Stimulated activated CD8-positive, alpha-beta memory T cell treated with anti-CD3 and anti-CD28 coated beads, Interleukin-15, amount 100 ng/mL, for 4 hours (primary cell): ENCODE measurements at places on chromosomes 6 and 20.

DNA sequence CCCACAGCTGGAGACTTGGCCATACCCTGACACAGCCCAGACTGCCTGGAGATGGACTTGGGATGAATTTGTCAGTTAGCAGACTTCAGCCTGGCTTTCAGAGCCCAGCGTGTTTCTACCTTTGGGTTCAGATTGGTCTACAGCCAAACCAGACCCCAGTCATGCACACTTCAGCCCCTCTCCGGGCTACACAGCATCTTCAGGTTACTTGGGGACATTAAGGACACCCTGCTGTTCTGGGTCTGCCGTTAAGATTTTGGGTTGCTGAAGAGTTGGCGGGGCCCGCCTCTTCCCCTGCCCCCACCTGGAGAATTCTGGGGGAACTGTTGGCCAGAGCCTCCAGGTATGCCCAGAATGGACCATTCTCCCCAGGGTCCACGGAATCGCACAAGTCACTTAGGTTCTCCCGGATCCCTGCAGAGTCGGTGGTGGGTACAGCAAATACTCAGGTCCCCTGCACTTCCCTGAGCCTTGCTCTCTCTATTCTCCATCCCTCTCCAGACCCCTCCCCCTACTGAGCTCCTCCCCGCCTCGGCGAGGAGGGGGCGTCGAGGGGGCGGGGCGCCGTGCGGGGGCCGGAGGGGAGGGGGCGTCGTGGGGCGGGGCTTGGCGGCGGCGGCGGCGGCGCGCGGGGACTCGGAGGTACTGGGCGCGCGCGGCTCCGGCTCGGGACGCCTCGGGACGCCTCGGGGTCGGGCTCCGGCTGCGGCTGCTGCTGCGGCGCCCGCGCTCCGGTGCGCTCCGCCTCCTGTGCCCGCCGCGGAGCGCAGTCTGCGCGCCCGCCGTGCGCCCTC is at the start of gene PTK7:
TSS of gene PTK7 (plus strand) at position 645 of the 794 bp plus-strand sequence. CDS start 175 bp downstream, outside the sequence.
- DNase-seq = no peak

- no peak for DNase-seq
These were observed 4.5 kb upstream of the RAB44 start for GRCh38 chr6:36692861-36693702.

DNA sequence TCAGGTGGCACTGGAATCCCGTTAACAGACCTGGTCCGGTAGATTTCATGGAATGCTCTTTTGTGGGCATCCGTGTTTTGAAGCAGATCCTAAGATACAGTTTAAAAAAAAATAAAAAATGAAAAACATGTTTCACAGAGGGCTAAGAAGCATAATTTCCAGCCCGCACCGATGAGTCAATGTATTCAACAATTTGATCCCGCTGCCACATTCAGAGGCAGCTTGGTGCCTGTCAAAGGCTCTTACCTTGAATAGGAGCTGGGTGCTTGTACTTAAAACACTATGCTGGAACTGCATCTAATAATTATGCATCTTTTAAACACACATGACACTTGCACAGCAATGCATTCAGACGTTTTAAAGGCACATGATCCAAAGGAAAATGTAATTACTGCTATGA is 164.8 kb downstream of the SYNE1 start:
- no peak for DNase-seq

DNA sequence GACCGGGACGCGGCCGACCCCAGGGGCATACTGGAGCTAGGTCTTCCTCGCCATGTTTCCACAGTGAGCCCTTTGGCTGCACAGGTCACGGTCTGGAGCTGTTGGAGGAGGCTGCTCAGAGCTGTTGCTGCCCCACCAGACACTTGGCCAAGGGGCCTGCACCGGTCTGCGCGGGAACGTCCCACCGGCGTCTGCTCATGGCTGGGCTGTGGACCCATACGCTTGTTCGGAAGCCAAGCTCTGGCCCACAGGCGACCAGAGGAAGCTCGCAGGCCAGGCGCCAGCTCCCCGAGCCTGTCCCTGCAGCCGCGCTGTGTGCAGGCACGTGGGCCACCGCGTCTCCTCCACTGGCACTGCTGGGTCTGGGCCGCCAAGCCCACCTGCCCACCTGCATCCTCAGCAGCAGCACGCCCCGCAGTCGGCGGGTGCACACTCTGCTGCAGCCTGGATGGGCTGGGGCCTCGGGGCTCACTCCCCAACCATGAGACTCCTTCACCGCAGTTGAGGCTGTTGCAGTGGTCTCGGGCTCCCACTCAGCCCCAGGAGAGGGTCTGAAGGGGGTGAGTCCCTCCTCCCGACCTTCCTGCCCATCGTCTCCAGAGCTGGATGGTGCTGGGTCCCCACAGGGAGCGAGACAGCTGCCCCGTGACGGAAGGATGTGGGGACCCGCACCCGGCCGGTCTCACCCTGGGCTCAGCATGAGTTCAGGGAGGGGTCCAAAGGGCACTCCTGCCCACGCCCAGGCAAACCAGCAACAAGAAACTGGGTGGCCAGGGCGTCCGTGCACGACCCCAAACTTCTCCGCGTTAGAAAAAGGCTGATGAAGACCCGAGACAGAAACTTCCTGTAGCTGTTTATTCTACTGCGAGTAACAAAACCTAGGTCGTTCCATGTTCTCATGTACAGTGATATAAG is 15.5 kb upstream of the TCFL5 start:
- DNase-seq = no peak

DNA sequence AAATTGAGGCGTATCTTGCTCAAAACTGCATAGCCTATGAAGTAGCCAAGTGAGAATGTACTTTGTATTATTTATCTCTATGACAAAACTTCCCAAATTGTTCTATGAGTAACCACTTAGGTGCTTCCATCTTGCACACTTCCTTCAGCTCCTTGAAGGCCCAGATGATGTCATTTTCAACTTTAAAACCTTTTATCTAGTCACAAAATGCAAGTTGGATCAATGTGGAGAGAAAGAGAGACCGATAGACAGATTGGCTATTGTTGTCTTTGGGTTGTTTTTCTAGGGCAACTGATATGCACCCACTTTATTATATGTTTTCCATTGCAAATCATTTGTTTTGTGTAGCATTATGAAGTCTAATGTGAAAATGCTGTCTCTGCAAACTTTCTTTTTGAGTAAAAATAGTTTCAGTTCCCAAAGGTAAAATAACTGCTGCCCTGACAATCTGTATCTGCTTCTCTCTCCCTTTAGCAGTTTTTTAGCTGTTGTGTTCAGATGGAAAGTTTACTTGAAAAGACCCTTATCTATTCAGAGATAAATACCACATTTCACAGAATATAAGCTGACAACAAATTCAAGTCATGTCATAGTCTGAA is 73.7 kb upstream of the CITED2 start:
- DNase-seq = no peak

DNA sequence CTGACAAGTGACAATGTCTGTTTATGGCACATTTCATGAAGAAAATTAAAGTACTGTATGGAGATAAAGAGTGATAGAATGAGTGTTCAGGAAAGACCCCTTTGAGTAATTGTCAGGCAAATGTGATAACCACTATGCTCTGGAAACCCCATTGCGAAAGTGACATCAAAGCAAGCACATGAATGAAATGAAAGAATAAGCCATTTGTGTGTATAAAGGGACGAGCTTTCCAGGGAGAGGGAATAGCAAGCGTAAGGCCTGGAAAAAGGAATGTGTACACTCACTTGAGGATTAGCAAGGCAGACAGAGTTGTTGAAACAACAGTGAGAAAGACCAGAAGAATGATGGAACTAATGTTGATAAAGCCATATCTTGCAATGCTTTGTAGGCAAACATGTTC is 490.0 kb downstream of the GRIK2 start:
- DNase-seq = no peak

DNA sequence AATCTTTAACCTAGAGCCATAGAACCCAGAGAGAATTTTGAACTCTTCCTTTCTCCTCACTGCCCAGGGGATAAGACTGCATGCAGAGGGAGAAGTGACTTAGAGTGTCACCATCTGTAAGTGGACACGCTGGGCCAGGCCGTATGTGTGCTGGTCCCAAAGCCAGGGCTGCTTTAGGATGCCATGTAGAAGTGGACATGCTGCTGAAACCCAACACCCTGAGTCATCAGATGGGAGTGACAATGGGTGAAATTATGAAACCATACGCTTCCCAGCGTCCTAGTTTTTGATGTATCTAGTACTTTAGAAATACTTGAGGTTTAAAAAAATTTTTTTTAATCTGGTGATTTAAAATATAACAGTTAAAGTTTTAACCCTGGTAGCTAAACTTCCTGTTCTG is 191.1 kb downstream of the FNDC1 start:
- no peak for DNase-seq

- no peak for DNase-seq
These were observed 3.5 kb downstream of the FOXO3 start for GRCh38 chr6:108564178-108564577.

DNA sequence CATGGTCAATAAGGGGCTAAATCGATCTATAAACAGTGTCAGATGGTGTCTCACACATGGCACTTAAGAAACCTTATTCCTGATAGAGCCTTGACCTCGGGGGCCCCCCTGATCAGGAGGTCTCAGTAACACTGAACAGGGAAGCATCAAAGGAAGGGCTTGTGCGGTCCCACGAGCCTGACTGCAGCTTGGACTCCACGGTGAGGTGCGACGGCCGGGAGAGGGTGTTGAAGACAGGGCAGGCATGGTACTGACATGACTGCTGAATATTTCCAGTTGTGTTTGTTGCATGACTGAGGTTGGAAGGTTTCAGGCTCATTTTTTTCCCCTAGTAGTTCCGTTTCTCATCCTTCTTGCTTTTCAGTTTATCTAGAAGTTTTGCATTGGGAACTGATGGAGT is 107.1 kb upstream of the JAG1 start:
- DNase-seq = no peak

DNA sequence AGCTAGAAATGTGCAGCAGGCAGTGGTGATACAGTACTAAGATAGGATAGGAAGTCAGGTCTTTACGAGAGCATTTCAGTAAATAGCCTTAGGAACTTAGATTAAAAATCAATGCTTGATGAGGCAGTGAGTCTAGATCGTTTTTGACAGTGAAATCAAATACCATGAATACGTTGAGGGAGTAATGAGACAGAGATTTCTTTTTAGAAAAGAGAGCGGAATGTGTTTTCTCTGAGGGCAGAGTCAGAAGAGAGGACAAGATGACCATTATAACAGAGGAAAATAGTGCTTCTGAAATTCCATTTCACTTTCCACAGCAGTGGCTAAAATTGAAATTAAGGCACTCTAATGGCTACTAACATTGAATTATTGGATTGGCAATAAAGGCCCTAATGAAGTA is 339.6 kb downstream of the UTRN start:
- DNase-seq = no peak

DNA sequence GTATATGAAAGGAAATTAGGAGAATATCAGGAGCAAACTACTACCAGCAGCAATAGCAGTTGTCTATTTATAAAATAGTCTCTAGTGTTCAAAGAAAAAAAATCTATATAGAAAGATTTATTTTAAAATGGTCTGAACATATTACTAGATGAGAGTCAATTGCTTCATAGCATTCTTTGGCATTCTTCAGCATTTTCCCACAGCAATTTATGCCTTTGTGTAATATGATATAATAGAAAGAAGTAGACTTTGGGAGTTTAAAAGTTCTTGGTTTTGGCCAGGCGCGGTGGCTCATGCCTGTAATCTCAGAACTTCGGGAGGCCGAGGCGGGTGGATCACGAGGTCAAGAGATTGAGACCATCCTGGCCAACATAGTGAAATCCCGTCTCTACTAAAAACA is 157.0 kb upstream of the PLN start:
- no peak for DNase-seq

DNA sequence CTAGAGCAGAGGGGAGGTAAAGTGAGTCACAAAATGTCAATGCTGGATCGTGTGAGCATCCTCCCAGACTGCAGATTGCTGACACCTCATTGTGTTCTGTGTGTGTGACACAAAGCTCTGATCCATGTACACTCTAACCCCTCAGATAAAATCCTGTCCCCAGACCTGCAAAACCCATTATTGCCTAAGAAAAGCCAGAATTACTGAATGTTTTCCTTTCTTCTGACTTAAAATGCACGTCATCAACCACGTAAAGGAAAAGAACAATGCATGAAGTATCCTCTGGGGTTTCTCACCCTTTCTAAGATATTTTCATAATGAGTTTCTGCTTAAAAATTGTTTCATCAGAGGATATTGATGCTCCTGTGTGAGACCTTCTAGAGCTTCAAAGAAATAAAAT is 218.0 kb upstream of the PREP start:
- no peak for DNase-seq

DNA sequence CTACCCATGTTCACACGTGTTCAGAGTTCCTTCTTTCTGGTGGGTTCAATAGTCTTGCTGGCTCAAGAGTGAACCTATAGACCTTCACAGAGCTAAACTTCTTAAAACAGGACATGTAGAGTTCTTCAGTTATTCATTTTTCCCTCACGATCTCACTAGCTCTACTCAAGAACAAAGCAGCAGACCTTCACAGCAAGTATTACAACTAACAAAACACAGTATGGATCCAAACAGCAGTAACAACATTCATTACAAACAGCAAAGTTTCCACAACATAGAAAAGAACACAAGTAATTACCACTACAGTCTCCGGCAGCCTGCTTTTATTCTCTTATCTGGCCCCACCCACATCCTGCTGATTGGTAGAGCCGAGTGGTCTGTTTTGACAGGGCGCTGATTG is 39.5 kb upstream of the MCUR1 start:
- no peak for DNase-seq

DNA sequence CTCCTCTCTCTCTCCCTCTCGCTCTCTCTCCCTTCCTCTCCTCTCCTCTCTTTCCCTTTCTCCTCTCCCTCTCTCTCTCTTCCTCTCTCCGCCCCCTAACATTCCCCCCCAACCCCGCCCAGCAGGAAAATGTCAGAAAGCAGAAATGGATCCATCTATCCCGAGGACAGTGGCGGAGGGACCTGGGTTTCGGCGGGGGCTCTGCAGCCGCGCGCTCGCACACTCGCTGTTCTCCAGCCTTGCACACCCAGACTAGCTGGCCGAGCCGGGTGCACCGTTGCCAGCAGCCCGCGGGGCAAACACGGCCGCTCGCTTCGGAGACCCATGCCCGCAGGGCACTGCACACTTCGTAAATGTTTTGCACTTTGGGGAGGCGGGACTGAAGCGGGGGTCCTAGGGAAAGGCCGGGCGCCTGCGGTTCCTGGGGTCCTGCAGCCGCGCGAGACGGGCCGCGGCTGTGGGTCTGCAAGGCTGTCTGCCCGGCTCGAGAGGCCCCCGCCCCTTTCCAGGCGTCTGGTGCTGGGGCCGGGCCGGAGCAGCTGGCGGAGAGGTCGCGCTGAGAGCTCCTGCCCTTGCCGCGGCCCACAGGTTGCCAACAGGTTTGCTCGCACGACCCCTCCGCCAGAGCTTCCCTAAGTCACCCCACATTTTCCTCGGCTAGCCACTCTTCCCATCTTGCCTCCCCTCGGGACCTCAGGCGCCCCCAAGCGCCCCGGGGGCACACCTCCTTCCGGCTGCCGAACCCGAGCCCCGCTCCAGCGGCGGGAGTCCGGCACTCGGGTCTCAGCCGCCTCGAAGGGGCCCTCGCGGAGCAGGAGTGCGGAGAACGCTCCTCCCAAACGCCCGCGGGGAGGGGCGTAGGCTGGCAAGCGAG is 818 bp upstream of the MDGA1 start:
- DNase-seq = peak; percentile 55

DNA sequence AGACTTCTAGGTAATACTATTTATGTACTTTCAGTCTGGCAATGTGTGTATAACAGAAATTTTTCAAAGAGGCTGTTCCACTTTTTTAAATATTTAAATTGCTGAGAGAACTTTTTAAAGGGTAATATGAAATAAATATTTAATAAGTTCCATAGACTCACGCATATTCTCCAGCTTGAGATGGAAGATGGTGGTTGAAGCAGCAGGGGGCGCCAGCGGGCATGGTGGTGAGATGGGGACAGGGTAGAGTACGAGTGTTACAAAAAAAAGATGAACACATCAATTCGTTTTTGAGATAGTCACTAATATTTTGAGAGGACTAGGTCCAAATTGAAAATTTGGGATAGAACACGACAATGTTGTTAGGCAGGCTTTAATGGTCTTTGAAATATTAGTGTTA is 68.4 kb downstream of the RSPO3 start:
- no peak for DNase-seq
